ENCODE measurements at places on chromosomes 7 and 10.

GRCh38 chr7:11650500-11650899, 181.5 kb downstream of the THSD7A start:
- DNase-seq = no peak

- no peak for DNase-seq
Observed at GRCh38 chr7:823649-824048, 8.6 kb upstream of the SUN1 start.

DNA sequence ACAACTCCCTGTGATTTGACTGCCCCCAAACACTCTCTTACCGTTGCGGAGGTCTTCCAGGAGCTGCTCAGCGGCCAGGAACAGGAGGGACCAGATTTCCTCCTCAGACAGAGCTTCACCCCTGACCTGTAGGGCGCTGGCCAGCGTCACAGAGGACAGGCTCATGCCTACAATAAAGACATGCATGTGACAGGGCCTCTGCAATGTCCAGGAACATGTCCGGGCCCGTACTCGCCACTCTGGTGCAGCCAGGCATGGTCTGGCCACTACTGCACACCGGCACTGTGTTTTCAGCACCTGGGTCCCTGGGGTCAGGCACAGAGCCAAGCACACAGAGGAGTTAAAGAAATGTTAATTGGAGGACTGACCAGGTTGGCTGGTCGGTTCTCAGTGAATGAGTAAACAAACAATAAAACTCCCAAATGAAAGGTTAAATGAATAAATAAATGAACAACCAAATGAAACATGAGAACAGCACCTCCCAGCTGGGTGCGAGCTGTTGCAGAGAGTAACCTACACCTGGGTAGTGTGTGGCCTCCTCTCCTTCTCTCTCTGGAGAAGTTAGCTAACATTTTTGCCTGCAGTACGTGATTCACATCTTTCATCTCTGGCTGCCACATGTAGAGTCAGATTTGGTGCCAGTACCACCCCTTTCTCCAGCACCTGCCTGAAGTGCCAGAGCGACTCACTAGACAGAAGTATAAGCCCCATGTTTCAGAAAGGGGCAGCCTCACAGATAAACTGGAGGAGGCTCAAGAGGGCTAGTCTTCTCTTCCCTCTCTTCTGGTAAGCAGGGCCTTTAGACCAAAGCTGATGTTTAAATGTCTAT, 22.8 kb downstream of the FRMPD2 start:
- DNase-seq = no peak

DNA sequence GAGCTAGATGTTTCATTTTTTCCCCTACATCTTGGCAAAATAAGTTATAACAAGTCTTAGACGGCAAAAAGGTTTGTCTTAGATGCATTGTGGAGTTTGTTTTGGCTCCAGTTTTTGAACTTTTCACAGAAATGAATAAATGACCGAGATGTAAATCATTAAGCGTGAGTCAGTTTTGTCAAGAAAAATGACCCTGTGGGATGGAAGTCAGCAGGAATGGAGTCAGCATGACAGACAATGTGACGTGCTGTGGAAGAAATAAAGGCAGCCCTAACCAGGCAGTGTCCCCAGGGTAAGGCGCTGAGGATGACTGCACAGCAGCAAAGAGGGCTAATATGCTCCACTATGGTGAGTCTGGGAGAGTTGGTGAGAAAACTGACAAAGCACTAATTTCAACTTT, 163.2 kb downstream of the NOC3L start:
- DNase-seq = no peak

DNA sequence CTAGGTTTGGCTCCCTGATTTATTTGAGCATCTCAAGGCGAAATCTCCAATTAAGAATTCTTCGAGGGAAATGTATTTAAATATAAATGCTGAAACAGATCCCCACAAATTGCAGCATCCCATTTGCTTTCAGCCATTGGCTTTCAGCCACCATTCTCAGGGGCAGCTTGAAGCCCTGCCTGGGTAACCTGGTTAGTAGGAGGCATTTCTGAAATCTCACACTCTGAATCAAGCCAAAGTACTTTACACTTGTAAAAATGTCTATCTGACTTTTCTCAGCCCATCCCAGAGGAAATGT, 49.1 kb downstream of the GCC1 start:
- no peak for DNase-seq

DNA sequence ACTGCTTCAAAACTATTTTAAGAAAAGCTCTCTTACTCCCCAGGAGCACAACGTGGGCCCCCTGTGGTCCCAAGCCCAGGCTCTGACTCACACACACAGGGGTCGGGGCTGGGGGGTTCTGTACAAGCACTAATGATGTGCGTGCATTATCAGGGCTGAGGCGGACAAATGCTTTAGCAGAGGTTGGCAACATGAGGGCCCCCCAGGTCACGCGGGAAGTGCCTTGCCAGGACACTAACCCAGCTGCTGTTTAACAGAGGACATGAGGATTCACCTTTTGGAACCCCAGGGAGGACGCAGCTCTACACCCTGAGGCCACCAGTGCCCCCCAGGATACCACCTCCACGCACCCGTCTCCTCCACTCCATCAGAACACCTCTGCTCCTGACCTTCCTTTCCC, 342.8 kb downstream of the DNAJB6 start:
- DNase-seq = no peak

- no peak for DNase-seq
Observed at GRCh38 chr10:64529003-64529350, 1007.8 kb downstream of the REEP3 start.

DNA sequence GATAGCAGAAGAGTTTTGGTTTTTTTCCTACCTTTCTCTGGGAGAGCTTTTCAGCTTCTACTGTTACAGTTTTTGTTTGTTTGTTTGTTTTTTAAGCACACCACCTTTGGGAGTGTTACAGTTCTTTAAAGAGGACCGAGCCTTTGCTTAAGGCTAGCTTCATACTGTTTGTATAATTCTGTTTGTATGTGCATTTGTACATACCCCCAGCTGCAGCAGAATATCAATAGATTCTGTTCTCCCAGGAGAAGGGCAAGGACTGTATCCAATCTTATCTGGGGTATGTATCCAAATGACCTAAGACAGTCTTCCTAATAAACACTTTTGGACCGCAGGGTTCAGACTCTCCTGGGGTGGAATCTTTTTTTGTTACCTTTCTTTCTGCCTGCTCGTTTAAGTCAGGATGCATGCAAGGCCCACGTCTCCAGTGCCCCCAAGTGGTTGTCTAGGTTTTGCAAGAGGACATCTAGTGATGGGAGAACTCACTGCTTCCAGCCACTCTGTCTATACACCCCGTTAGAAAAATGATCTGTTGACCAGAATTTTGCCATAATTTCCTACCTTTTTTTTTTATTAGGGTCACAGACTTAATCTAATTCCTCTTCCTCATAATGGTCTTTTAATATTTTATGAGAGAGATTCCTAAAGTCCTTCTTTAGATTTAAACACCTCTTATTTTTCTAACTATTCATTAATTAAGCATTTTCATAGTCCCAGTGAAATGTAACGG, 23.9 kb downstream of the NRF1 start:
- peak; percentile 54 for DNase-seq

DNA sequence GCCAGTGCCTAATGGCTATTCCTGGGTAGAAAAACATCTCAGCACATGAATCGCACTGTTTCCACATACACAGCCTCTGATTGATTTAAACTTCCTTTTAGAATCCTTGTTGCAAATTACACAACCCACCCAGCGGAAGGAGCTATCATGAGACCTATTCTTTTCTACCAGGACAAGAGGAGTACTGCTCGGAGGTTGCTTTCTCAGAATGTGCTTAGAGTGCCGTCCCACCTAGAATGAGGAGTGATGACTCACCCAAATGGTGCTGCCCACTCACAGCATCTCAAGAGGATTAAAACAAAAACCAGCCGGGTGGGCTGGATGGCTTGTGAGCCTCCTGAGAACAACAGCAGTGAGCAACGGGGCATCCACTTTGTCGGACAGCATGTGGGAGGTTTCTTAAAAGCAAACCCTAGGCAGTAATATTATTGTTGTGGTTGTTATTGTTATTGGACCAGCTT, 128.9 kb downstream of the DGKI start:
- no peak for DNase-seq

GRCh38 chr10:22369434-22370072, 24.3 kb downstream of the SPAG6 start:
- DNase-seq = no peak

DNA sequence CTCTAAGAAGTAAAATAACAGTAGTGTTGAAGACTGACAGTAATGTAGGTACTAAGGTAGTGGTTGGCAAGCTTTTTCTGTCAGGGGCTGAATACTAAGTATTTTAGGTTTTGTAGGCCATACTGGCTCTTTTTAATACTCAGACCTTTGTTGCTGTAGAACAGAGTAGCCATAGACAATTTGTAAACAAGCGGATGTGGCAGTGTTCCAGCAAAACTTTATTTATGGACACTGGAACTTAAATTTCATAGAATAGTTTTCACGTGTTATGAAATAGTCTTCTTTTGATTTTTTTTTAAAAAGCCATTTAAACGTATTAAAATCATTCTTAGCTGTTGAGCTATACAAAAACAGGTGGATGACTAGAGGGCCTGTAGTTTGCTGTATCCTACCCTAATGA, 121.2 kb downstream of the MLLT10 start:
- DNase-seq = no peak

GRCh38 chr7:38438970-38439369, 165.5 kb upstream of the TARP start:
- DNase-seq = no peak

- no peak for DNase-seq
Observed at GRCh38 chr7:95687759-95688343, 84.5 kb upstream of the DYNC1I1 start.

GRCh38 chr7:31805209-31805818, 118.3 kb downstream of the PPP1R17 start:
- no peak for DNase-seq

DNA sequence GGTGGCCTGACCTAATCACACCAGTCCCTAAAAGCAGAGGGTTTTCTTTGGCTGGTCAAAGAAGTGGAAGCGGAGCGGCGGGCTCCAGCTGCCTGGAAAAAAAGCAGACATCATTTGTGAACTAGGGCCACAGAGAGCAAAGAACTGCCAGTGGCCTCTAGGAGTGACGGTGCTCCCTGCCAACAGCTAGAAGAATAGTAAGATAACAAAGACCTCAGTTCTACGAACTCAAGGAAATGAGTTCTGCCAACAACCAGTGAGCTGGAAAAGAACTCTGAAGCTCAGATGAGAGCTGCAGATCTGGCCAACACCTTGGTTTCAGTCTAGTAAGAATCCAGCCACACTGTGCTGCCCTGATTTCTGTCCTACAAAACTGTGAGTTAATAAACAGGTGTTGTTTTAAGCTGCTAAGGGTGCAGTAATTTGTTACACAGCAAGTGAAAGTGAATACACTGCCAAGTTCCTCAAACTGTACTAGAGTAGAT, 178.0 kb downstream of the SRPK2 start:
- DNase-seq = no peak

- no peak for DNase-seq
Observed at GRCh38 chr7:30893357-30893756, 18.3 kb upstream of the AQP1 start.

DNA sequence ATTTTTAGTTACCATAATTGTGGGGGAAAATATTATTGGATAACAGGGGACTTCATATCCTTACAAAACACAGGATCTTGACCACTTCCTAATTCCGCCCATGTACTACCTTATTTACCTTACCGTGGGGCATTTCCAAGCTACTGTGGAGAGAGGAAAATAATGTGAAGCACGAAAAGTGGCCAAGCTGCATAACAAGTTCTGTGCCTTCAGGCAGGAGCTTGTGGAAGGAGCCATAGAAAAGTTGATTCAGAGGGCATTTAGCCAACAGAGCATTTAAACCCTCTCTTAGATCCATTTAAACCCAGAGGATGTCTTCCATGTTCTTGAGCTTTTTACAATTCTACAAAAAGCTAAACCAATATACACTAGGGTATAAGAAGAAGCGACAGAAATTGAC, 41.6 kb downstream of the DNAJB9 start:
- DNase-seq = no peak

DNA sequence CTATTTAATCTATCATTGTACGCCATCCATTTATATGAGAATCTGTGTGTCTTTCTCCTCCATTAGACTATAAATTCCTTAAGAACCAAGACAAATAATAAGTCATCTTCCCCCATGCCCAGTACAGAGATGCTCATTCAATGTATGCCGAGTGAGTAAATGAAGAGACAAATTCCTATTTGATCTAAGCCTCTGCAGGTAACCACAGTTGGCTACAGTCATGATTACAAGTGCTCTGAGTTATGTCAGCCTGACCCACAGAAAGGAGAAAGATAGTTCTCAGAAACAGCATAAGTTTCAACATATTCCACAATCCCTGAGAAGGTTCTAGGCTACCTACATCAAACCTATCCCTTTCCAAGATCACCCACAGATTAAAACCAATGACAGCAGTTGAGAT, 46.1 kb downstream of the MPP7 start:
- no peak for DNase-seq

- no peak for DNase-seq
Observed at GRCh38 chr10:85614981-85615380, 751.6 kb downstream of the GRID1 start.

- no peak for DNase-seq
Observed at GRCh38 chr10:21315645-21316220, 209.7 kb downstream of the SKIDA1 start.

GRCh38 chr7:47654672-47655298, 72.9 kb upstream of the TNS3 start:
- no peak for DNase-seq

DNA sequence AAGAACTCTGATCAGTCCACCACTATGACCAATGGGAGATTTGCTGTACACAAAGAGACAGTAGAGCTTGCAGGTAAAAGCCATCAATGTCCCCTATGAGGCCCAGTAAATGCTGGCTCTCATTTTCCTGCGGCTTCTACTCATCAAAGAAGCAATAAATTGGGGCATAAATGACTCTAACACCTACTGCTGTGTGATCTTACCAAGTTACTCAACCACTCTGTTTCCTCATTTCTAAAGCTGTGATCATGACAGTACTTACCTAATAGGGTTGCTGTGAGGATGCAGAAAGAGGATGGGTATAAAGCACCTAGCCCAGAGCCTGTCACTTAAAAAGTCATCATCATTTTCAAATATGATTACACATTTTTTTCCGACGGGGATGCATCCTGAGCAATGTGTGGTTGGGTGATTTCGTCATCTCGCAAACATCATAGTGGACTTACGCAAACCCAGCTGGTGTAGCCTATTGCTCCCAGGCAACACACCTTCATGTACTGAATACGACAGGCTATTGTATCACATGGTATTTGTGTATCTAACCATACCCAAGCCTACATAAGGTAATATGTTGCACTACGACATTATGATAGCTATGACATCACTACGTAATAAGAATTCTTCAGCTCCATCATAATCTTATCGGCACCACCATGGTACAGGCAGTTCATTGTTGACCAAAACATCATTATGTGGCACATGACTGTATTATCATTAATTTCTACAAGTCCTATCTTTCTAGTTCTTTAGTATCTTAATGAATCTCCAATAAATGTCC, 7.1 kb upstream of the MGMT start:
- no peak for DNase-seq

GRCh38 chr10:132232023-132232951, 45.5 kb downstream of the DPYSL4 start:
- DNase-seq = no peak
